Stimulated activated CD8-positive, alpha-beta memory T cell treated with anti-CD3 and anti-CD28 coated beads, Interleukin-4, amount 100 ng/mL, for 4 hours (primary cell): ENCODE measurements at places on chromosomes 3 and 15.

- DNase-seq = peak; percentile 11
Observed at GRCh38 chr15:65081758-65082157, 5.2 kb downstream of the KBTBD13 start.

GRCh38 chr3:71930056-71930991 is 145.4 kb upstream of the PROK2 start:
- no peak for DNase-seq

- no peak for DNase-seq
Observed at GRCh38 chr3:113620091-113620490, 76.4 kb downstream of the USF3 start.

- no peak for DNase-seq
Observed at GRCh38 chr3:151612115-151612514, 121.6 kb upstream of the AADACL2 start.

DNA sequence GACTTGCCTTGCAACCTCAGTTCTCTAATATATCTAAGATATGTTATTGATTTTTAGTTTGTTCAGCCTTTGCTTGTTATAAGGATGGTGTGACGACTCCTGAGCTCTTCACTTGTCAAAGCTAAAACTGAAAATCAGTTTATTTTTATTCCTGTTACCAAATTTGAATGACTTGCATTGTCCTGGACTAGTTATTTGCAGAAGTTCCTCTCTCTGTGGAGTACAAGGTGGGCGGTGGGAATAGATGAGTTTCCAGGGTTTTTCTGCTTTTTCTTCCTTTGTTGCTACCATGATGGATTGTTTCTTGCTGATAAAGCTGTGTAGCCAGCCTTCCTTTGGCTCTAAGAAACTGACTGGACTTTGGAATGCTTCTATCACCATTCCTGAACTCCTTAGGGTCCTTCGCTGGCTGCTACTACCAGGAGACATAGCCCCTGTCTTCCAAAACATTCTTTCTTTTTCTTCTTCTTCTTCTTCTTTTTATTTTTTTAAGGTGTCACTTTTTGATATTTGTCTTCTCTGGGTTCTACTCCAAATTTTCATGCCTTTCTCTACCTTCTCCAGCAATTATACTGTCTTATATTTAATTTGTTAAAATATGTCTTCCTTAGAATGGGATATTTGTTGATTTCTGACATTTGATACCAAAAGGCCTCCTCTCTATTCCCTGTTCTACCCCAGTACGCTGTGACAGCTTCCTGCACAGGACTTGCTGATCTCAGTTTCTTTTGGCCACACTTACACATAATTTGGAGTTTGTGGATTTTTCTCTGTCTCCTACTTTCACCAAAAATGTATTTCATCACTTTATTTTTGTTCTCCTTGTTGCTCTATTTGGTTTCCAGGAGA is 145.1 kb upstream of the THRB start:
- DNase-seq = no peak

DNA sequence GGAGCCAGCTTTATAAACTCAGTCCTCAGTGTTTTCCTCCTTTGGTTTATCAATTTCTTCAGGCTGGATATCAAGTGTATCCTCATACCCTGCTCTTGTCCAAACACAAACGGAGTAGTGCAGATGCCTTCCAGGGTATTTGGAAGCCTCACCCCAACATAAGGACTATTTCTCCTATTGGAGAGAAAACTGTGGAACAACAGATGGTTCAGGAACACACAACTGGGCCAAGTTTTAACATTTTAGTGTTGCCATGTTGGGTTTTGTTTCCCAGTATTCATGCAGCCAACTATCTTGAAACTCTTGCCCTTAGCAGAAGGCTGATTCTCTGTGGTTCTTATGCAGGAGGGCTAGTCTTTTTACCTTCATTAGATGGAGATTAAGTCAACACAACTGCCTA is 398.1 kb downstream of the GABRB3 start:
- DNase-seq = no peak

DNA sequence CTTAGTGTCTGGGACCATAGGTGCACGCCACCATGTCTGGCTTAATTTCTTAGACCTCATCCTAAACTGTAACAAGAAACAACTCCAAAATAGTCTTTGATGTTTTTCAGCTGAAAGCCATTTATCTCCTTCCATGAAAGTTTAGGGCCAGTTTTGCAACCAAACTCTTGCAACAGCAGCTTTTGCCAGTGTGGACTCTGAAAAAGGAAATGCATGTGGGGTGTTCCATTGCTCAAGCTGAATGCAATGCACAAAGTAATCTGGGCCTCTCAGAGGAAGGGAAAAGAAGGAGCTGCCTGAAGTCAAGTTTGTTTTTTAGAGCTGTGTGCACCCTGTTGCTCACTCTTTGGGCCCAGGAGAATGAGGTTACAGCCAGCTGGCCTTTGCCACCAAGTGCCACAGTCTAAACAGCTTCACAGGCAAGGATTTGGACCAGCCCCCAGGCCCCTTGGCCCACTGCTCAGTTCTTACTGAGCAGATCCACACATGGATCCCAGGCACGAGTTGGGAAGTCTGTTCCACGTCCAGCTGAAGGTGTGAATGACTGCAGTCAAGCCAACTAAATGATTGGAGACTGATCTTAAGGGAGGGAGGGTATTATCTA is 212.3 kb upstream of the LRRFIP2 start:
- DNase-seq = no peak

- no peak for DNase-seq
Observed at GRCh38 chr15:51051776-51052175, 42.9 kb downstream of the TNFAIP8L3 start.

DNA sequence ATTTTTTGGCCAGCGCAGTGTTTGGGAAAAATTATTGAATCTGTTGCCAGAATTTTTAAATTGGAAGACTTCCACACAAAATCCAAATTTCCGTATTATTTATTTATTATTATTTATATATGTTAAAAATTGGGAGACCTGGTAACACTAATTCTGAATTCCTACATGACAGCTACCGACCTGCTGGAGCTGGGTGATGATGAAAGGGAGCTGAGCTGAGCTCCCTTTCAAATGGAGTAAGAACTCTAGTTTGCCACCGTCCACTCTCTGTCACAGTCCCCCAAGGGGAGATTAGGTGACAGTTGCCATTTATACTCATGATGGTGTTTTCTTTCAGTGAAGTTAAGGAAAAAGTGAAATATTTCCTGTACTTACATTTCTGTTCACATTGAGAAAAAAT is 1.4 kb downstream of the CRTC3 start:
- DNase-seq = no peak

DNA sequence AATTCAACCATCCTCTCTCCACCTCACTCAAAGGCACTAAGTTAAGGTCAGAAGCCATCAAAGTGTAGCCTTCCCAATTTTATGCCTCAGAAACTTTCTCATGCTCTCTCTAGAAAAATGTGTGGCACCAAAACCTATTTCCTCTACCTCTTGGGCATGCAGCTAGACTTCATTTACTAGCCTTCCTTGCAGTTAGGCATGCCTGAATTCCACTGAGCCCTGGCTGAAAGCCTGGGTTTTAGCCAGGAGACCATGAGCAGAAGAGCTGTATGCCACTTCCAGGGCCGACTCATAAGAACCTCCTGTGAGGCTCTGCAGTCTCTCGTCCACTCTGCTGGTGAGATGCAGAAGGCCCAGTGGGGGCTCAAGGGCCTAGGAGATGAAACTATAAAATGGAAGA is 145.0 kb downstream of the MYLK start:
- DNase-seq = no peak

DNA sequence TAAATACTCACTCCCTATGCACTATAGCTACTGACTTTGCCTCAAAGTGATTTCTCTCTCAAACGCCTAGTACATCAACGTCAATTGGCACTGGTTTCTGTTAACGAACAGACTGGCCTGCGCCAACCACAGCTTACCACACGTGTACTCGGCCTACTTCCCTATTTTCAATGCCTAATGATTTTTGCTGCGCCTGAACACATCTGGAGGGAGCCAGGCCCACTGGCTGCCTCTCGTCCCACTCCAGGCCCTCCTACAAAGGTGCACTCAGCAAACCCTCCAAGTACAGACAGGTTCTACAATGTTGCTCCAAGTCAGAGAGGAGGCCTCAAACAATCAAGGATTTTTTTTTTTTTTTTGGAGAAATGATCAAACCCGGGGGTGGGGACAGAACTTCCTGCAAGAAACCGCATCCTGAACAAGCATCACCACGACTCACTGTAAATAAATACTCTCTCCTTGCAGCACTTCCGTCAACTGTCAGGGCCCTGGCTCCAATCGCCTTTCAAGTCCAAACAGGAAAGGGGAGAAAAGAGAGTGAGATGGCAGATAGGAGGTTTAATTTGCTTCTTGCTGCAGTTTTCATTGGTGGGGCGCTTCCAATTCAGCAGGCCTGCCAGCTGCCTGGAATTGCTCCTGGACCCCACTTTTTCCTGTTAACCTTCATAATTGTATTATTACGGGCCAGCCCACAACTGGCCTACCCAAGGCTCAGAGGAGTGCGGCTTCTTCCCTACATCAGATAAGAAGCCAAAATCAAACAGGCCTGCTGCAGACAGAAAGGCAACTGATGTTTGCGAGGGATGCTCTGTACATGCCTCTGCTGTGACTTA is 139.3 kb downstream of the FOXP1 start:
- peak; percentile 31 for DNase-seq

DNA sequence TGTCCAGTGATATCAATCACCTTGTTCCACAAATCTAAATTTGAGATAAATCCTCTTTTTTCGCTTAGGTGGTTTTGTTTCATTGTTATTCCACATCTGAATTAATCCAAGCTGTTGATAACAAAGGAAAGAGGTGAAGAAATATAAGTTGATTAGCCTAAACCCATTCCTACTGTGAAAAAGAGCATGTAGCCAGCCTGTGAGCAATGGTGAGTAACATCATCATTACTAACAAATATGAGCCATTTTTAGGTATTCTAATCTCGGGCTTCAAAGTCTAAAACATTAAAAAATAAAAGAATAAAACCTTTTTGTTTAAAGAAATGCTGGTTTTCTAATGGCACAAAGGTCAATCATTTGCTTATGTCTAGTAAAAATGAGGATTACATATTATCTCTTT is 52.1 kb upstream of the P3H2 start:
- no peak for DNase-seq

GRCh38 chr15:62969442-62970089 is 73.0 kb upstream of the TPM1 start:
- no peak for DNase-seq

GRCh38 chr3:38343797-38344594 is 2.6 kb upstream of the XYLB start:
- DNase-seq = no peak

DNA sequence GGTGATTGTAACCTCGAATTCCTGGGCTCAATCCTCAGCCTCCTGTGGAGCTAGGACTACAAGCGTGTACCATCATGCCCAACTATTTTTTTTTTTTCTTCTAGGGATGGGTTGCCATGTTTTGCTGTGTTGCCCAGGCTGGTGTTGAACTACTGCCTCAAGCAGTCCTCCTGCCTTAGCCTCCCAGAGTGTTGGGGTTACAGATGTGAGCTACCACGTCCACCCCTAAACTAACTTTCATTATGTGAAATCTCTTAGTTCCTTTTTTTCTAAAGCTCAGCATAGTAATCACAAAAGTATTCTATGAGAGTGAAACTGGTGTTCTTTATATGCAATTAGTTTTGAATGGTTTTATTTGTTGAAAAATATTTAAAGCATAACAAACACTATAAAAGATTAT is 92.1 kb downstream of the XRN1 start:
- DNase-seq = no peak

- DNase-seq = no peak
Observed at GRCh38 chr3:102225407-102226132, 209.2 kb upstream of the ZPLD1 start.

- DNase-seq = no peak
Observed at GRCh38 chr15:90774731-90775514, 57.8 kb downstream of the BLM start.

DNA sequence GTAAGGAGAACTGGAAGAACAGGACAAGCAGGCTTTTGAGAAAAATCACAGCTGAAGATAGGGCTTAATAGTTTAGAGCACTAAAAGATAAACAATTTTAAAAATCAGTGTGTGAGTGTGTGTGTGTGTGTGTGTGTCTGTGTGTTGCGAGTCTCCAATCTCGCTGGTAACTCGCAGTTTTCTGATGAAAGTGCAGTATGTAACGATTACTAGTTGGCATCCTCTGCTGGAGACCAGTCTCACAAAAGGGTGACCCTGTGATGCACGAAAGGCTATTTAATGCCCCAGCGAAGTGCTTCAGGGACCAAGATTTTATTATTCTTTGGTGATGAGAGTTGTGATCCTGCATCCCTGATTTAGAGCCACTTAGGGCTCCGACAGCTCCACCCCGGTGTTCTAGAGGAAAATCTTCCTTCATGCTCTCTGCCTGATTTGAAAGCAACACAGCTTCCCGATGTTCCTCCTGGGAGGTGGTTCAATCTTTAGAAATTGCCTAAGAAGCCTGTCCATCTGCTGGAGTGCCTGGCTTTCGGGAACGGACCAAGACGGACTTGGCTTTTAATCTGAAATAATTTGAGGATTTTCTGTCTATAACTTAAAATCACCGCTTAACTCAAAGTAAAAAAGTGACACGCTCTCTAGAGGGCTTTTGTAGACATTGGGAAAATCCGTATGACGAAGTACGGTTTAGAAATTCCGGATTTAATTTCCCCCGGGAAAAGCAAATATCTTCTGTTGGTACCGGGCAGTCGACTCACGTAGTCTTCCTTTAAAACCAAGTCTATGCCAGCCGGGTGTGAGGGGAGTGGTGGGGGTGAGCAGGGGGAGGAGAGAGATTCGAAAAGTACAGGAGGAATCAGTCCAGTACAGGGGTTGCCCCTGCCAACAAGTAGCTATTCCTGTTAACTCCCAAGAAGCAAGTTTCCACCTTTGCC is 1.1 kb upstream of the ALCAM start:
- DNase-seq = no peak
